ENCODE measurements at places on chromosomes 2 and 18.
A peak's percentile ranks its signal among the peaks of the same experiment; 100 is the strongest.

GRCh38 chr18:31576670-31577069, 15.0 kb upstream of the TTR start:
- no peak for DNase-seq

GRCh38 chr2:69989009-69989408, 27.6 kb upstream of the ASPRV1 start:
- DNase-seq = no peak

DNA sequence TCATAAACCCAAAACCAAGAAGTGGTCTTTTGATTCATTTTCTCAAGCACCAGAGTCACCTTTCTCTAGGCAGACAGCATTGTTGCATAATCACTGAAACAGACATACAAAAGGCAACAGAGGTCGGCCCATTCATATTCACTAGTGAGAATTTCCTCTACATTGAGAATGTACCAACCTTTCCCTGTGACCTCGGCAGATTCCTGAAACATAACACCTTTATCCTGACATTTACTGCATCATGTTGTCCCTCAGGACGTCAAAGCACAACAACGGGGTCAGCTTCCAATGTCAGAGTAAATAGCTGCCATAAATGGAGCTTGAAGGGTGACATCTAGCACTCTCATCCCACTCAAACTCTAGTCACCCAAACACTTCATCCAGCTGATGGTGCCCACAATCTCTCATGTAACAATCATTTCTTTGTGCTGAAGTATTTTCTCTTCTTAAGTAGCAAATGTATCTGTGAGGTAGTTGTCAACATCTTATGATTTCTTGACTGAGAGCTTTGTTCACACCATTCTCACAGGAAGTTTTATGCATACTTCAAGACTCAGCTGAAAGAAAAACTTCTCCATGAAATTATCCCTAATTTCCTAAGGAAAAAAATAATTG, 802.6 kb upstream of the CHAC2 start:
- DNase-seq = peak; percentile 2

DNA sequence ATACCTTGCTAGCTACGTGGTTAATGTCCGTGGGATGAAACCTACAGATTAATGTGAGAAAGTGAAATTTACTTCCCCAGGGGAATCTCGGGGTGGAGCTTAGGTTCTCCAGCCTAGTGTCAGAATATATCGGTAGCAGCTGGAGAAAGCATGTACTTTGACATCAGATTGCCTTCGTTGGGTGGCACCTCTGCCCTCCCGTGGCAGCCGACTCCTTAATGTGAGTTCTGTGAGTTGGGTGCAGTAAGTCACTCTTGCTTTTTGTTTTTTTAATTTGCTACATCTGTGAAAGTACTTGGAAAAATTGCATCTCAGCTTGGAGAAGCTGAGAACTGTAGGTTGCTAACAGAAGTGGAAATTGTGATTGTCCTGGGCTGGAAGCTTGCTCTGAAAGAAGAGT, 3.6 kb downstream of the KLF11 start:
- DNase-seq = no peak

DNA sequence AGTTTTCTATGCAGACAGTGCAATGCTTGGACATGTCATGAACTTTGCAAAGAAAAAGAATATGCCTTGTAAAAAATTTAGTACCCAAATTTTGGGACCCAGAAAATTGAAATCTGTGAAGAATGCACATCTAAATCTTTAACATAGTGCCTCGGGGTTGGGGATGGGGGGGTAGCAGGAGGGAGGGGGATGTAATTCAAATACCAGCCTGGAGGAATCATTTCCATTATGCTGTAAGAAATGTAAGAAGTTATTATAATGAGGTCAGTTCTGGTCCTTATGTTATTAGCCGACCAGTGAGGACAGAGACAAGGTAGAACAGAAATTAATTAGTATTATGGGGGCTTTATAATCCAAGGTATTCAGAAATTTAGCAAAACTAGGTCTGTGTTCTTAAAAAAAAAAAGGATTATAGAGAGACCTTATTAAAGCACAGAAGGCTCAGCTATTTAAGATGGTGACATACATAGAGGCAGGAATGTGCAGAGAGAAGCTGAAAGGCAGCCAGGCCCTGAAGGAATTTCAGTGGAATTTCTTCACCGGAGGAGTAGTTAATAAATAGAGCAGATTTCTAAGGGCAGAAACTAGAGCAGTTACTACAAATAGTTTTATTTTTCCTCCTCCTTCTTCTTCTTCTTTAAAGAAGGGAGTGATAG, 89.0 kb upstream of the RBMS1 start:
- no peak for DNase-seq

DNA sequence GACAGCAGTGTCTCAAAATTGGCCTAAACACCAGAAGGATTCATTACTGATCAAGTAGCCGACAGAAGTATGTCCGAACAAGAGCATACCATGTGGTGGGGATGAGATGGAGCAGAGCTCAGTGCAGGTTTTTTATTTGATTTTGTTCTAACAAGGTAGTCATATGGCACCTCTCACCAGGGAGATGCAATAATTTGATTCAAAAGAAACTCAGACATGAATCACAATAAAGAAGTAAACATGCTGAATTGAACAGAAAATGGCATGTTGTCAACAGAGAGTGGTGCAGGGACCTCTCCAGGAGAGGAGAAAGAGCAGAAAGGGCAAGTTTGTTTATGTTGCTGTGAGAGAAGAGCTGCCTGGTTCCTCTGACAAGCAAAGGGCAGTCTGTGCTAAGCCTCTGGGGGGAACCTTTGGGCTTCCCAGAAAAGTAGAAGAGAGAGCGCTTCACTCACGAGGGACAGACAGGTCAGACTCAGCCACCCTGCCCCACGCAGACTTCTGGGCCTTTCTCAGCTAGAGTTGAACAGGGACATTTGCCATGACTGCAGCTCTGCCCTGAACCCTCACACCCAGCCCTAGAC, 351.3 kb upstream of the RAB12 start:
- DNase-seq = no peak

DNA sequence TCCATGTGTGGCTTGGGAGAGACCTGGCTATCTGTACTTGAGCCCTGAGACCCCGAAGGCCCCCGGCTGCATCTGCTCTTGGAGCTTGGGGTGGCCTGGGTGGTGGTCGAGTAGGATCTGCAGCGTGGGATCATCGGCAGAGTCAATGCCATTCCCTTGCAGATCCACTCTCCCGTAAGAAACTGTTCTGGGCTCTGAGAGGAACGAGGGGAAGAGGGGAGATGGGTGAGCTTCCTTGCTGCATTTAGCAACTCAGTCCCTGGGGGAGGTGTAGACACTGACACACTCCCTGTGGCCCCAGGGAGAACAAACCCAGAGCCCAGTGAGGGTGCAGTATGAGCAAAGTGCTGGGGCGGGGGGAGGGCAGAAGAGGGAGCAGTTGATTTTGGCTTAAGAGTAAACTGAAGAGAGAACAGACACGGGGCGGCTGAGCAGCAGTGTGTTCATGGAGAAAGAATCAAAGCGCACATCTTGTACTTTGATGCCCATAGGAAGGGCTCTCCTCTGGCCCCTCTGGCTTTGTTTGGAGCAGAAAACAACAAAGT, 8.5 kb downstream of the GREB1 start:
- no peak for DNase-seq

DNA sequence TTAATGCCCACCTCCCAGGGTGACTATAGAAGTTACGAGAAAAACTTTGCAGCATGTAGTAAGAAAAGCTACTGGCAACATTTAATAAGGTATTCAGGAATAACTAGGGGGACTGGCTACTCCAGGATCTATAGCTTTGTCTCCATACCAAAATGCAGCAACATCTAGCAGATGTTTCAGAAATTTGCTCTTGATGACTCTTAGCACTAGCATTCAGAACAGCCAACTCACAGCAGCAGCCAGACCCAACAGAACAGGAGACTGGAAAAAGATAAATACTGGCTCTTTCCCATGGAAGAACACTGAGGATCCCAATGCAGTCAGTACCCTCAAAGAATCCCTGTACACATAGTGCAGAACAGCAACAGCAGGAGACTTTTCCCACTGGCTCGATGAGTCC, 105.0 kb downstream of the PRKRA start:
- DNase-seq = no peak
